ENCODE measurements at places on chromosomes 16 and 17.

GRCh38 chr16:4695473-4696171 is 2.3 kb downstream of the NUDT16L1 start:
- no peak for DNase-seq

- DNase-seq, result no peak
Observed at GRCh38 chr16:75486676-75487313, 8.4 kb downstream of the CHST6 start.

DNA sequence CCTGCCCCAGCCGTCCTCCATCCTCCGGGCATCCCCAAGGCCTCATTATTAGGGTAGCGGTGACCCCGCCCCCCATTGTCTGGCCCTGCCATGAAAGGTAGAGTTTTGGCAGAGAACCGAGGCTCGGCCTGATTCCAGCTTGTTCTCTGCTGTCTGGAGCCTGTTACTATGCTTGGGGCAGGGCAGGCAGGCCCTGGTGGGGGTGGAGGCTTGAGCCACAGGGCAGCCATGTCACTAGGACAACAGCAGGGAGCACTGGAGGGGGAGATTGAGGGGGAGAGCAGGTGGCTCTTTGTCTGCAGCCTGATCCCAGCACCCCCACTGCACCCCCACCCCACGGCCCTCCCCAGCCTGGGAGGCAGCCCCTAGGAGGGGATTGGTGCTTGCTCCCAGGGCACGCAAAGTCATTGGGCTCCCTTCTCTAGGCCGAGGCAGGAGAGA is 15.4 kb downstream of the RHBDL3 start:
- no peak for DNase-seq

GRCh38 chr16:67951485-67951884 is 7.6 kb upstream of the LCAT start:
- peak; percentile 84 for DNase-seq

DNA sequence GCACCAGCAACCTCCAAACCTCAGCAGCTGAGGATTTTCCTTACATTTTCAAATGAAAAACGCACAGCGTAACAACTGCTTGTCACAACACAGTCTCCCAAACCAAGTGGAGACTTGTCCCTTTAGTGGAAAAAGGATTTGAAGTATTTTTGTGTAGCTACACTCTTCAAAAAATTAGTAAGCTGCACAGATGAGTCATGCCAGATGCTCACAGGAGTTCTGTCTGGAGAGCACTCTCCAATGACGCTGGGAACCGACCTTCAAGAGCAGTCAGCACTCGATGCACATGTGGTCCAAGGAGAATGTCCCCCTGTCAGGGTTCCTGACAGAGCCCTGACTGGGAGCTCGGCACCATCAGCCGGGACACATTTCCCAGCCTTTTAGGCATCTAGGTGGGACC is 39.8 kb downstream of the MAP1LC3B start:
- DNase-seq, result no peak

- DNase-seq, result no peak
Observed at GRCh38 chr16:49521734-49522325, 148.2 kb downstream of the C16orf78 start.

GRCh38 chr17:76710863-76711611 is at the start of gene MXRA7:
Gene MXRA7 (minus strand): TSS chr17:76710965. CDS start chr17:76710946, 19 bp downstream.
- DNase-seq, result peak; percentile 42

- DNase-seq, result no peak
Observed at GRCh38 chr16:24975428-24975889, 39.7 kb downstream of the ARHGAP17 start.

DNA sequence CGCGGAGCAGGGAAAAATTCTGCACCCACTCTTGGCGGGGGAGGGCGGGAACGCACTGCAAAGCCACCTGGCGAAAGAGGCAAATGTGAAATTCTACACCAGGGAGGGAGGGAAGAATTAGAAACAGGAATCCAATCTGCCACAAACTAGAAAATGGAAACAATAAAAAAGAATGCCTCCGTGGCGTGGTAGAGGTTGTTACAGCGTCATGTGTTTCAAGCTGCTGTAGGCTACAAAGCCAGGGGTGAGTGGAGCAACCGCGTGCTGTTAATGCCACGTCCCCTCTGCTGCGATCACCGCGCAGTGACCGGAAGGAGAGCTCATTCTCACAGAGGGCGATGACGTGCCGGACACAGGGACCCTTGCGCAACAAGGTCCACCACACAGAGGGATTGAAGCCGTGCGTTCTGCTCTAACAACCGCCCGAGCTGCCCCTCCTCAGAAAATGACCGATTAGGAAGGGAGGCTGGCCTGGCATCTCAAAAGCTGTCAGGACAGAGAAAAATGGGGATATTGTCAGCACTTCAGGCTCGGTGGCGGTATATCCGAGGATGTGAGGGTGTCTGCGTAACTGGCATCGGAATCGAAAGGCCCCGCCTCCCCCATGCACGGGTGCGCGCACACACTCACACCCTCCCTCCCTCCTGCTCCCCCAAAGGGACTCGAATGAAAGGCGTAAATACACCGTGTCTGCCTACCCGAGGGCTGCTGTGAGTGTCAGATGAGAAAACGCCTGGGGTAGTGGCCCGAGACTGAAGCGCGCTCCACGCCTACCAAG is 70.8 kb upstream of the TNRC6C start:
- DNase-seq, result peak; percentile 66

GRCh38 chr16:78448658-78449271 is 349.3 kb downstream of the WWOX start:
- DNase-seq, result no peak
